ENCODE measurements at places on chromosomes 11 and 22.

- DNase-seq: no peak
Measured at GRCh38 chr11:126581871-126582648, 226.6 kb downstream of the ST3GAL4 start.

GRCh38 chr11:86810288-86810687, 9.9 kb downstream of the PRSS23 start:
- no peak for DNase-seq

GRCh38 chr11:26651916-26652315, 69.9 kb downstream of the SLC5A12 start:
- DNase-seq: no peak

DNA sequence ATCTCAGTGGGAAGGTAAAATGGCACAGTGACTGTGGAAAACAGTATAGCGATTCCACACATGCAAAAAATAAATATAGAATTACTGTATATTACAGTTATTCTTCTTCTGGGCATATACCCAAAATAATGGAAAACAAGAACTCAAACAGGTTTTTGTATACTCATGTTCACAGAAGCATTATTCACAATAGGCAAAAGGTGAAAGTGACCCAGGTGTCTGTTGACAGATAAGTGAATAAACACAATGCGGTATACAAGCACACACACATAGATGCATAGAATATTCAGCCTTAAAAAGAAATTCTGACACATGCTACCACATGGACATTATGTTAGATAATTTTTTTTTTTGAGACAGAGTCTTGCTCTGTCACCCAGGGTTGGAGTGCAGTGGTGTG, 233.0 kb downstream of the SWAP70 start:
- DNase-seq: no peak

DNA sequence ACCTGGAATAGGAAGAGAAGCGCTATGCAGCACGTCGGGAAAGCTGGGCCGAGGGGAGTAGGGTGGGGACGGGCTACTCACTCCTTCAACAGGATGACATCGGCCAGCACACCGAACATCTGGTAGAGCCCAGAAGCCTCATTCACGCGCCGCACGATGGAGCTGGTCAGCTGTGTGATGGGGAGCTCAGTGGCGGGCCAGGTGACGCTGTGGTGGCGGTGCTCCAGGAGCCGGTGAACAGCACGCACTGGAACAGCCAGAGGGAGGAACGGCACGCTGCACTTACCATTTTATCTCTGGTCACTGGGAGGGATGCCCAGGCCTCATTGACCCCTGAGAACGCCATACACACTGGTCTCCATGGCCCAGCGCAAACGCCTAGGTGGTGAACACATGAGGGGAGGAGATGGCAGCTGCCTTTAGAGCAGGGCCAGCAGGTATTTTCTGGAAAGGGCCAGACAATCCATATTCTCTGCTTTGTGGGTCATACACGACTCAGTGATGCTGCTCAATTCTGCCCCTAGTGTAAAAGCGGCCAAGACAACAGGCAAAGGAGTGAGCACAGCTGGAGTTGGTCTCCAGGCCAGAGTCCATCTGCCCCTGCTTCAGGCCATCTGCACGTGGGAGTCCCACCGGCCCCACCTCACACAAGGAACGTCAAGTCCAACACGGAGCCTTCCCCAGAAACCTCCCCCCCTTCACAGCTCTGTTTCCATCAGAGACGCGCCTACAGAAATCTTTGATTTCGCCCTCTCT, 8.8 kb downstream of the FOXRED2 start:
- no peak for DNase-seq

All from activated CD4-positive, alpha-beta T cell treated with anti-CD3 and anti-CD28 coated beads for 24 hours (primary cell).